Tongue (tissue), 3 donors: ENCODE measurements at places on chromosomes 1 and 21.

DNA sequence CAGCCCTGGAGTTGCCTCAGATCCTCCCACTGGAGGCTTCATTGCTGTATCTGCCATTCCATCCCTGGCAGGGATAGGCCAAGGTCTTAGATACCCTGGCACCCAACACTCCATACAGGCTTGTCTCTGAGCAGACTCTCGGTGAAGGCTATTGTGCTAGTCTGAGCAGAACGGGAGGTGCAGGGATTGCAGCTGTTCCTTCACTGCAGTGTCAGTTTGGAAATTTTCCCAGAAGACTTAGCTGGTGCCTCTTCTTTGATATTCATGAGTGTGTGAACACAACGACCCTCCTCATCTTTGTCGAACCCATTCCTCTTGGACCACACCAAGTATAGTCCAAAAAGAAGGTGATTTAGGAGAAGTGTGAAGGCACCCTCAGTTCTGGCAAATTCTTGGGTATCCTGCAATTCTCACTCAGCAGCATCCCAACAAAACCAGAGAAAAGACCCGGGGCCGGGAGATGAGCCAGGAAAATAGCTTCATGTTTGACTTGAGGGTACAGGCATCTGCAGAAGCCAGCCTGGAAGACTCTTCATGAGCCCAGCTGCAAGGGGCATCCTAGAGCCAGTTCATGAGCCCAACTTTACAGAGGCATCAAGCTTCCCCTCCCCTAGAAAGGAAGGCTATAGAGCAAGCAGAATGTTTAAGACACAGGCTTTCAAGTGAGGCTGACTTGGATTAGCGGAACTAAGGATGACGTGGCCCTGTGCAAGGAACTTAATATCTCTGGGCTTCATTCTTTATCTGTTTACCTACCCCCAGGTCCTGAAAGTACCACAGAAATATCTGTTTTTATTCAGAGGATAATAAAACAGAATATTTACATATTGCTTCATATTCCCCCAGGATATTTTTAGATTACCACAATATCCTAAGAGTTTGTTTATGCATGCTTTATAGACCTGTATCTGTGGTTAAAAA lies 38.8 kb upstream of the HAO2 start:
- DNase-seq: peak; percentile 86

GRCh38 chr1:87852410-87853161 lies 523.9 kb downstream of the LMO4 start:
- DNase-seq: no peak

GRCh38 chr1:37519613-37520012 lies 5.0 kb upstream of the MEAF6 start:
- DNase-seq: no peak

DNA sequence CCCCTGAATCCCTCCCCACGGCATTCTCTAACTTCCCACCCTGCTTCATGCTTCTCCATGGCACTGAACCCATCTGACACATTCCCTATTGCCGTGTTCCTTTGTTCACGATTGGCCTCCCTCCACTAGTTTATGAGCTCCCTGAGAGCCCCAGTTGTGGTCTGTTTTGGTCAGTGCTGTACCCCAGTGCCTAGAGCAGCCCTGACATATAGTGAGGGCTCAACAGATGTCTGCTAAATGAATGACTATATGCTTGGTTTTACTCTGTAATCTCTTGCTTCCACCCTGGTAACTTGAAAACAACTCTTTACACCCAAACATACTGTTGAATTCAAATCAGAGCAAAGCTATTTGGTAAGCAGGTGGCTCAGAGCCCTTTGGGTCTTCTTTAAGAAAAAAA lies 171.1 kb upstream of the EDN2 start:
- DNase-seq: no peak

DNA sequence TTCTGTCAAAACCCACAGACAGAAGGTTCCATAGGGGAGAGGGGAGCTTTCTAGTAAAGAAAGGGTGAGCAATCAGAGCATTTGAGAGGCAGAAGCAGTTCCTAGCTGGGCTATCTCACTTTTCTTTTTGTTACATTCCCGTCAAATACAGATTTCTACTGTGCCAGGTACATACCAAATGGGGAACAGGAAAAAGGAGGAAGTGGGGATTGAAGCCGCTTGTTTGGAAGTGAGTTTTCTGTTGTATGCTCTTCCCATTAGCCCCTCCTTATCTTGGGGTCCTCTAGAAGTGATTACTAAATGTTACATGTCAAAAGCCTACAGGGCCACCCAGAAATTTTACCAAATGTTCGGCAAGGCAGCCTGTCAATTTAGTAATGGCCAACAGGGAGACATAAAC lies 116.1 kb downstream of the PAPPA2 start:
- DNase-seq: no peak

DNA sequence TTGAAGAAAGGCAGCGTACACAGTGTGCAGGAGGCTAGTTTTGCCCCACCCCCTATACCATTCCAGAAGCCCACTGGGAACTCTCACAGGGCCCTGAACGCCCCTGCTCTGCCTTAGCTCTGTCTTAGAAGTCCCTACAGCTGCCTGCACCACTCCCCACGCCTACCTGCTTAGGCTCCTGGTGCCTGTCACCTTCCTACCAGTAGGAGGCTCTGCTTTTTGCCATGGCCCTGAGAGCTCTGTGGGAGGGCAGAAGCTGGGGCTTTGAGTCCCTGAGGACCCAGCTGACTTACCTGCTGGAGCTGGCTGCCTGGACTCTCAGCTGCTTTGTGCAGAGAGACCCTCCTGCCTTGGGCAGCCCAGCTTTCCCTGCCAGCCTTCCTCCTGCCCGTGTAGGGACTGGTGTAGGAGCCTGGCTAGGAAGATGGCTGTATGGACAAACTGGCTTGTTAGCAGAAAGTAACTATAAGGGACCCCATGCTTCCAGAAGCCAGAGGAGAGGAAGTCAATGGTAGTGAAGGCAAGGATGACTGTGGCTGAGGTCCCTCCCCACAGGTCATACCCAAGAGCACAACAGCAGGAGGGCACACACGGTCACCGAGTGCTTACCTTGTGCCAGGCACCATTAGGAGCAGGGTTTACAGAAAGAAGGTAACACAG lies 9.8 kb upstream of the CELSR2 start:
- DNase-seq: no peak

DNA sequence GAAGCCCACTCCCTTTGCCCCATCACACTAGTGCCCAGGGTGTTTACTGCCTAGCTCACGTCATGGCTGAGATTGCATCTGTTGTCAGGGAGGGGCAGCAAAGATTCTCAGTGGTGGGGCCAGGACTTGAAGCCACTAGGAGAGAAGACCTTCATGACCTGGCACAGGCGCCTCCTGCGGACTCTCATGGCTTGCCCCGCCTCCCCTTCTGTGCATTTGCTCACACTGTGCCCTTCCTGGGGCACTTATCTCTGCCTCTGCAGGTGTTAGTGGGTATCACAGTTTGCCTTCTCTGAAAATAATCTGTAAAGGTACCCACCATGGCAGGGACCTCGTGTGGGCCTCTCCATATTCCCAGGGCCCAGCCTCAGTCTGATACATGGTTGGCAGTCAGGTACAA lies 20.1 kb downstream of the PTPRU start:
- no peak for DNase-seq
